Fibroblast of the conjunctiva (primary cell): ENCODE measurements at places on chromosomes 3 and 15.

- DNase-seq, result no peak
These were observed 33.0 kb downstream of the GOLIM4 start for GRCh38 chr3:168062679-168063078.

- DNase-seq, result no peak
These were observed 1123.7 kb downstream of the IGSF11 start for GRCh38 chr3:117910820-117911521.

DNA sequence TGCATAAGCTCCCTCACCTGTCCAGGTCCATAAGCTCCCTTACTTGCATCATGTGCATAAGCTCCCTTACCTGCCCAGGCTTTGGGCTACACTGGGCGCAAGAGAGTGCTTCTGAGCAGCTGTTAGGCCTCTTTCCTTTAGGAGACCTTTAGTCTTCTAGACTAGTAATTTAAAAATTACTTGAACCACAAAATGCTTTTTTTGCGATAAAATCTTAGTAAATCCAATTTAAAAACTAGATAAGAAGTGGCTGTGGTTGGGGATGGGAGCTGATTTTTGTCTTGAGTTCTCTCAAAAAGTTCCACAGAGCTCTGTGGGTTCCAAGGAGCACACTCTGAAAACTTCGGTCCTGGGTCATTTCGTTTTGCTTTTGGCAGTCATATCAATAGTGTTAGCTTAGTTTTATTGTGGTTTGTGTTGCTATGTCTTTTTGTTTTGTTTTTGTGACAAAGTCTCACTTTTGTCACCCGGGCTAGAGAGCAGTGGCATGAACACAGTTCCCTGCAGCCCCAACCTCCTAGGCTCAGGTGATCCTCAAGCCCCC is 6.7 kb downstream of the CEMIP start:
- no peak for DNase-seq

- no peak for DNase-seq
These were observed 1.1 kb upstream of the OR4F15 start for GRCh38 chr15:101810876-101811275.

- DNase-seq, result no peak
These were observed 215.7 kb downstream of the POLQ start for GRCh38 chr3:121330118-121330517.

- DNase-seq, result no peak
These were observed 182.0 kb upstream of the WNT5A start for GRCh38 chr3:55669133-55669532.

DNA sequence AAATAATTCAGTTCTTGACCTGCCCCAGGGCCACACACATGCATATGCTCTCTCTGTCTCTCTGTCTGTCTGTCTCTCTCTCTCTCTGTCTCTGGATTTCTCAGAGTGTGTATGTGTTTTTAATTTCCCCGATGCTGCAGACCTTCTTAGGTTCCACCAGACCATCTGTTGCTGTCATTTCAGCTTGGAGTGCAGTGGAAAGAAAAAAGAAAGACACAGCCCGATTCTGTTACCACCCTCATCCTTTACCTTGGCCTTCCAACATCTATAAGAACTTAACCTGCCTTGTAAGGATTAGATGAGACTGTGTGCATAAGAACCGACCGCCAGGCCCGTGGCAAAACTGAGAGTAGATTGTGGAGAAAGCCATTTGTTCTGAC is 9.7 kb upstream of the PGPEP1L start:
- no peak for DNase-seq

GRCh38 chr3:25749031-25749581 is 34.1 kb downstream of the NGLY1 start:
- DNase-seq, result no peak

- DNase-seq, result no peak
These were observed 116.9 kb downstream of the GADL1 start for GRCh38 chr3:30777426-30778113.

DNA sequence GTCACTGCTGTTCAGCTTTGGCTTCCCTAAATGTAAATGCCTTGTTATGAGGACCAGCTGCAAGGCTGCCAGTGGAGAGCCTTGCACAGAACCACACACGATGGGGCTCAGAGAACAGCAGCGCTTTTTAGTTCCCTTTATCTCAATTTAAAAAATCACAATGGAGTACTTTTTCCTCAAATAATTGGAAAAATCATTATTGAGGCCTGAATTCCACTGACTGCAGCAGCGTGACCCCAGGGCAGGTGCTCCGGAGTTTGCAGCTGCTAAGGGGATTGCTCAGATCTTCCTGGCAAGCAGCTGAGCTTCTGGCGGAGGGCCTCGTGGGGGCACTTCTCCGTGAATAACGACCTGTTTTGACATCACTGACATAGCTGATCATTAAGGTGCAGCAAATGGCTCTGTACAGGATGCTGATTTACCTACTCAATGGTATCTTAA is 245.6 kb upstream of the TRIM42 start:
- no peak for DNase-seq

- no peak for DNase-seq
These were observed 362.1 kb downstream of the PLOD2 start for GRCh38 chr3:145798696-145799537.

DNA sequence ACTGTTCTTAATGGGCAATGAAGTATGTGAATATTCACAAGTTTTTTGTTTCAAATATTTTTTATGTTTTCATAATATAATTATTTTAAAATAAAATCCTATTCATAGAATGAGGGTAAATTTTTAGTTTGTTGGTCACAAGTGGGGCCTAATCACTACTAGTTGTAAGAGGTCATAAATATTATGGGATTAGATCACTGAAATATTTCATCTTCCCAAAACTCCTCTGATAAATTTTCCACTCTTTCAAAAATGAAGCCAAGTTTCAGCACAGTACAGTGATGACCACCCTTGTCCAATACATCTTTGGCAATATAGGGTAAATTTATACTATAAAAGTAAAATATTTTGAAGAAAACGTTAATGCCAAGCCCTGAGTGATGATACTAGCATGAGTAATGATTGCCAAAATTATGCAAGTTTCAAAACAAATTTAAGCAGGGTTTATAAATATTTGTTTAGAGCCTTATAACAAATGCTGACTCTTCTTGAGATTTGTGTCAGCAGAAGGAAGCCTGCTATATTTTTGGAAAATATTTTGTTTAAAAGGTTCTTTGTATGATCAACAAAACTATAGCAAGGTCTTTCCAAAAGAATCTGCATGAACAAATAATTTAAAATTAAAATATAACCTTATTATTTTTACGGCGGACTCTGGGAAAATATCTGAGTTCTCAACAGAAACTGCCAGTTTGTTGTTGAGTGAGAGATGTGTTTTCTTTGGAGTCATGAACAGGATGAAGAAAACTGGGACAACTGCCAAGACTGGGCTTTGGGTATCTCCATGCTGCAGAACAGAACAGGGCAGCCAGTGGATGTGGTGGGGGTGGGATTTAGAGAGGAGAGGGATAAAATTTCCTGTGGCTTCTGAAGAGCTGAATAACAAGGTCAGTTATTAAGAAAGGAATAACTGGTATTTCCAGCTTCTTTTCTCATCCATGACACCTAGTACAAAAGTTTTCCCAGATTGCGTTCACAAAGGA is 17.9 kb upstream of the TM4SF1 start:
- DNase-seq, result peak; percentile 70

DNA sequence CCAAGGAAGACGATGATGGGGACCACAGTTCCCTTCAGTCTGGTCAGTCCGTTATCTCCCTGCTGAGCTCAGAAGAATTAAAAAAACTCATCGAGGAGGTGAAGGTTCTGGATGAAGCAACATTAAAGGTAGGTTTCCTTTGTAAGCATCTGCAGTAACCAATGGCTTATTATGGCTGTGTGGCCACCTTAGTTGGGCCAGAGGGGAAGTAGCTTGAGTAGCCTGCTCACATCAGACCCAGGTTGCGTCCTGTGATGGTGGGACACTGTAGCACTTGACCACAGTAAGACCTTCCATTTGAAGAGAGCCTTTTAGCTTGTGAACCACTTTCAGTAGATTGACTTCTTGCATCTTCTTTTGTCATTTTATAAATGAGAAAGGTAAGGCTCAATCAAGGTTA is 22.6 kb downstream of the STARD5 start:
- no peak for DNase-seq
